Fibroblast of pulmonary artery (primary cell): ENCODE measurements at places on chromosomes 3 and 15.

DNA sequence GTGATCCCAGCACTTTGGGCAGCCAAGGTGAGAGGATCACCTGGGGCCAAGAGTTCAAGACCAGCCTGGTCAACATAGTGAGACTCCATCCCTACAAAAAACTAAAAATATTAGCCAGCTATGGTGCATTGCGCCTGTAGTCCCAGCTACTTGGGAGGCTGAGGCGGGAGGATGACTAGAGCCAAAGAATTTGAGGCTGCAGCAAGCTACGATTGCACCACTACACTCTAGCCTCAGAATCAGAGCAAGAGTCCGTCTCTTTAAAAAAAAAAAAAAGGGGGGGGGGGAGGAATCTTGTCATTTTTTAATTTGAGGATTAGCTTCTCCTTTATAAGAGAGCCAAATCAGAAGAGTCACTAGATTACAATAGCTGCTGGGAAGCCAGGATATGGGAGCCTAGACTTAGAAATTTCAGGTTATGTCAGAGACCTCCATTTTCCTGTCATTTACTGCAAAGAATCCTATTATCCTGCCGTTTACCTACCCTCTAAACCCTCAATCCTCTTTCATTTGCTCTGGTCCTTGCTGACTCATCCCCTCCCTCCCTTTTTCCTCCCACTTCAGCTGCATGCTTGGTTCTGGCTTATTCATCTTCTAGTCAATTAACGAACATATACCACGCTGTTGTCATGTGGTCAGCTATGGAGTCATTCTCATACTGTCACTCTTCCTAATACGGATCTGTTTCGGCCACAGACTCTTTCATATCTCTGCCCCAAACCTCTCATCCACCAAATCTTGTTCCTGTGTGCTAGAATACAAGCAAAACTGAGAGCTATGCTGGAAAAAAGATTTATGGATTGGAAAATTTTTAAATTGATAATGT lies 83.8 kb upstream of the PPIB start:
- peak; percentile 89 for DNase-seq

GRCh38 chr15:94238539-94239118 lies 7.3 kb downstream of the MCTP2 start:
- no peak for DNase-seq

GRCh38 chr3:195767792-195768191 lies 43.9 kb downstream of the MUC4 start:
- DNase-seq, result no peak

- DNase-seq, result peak; percentile 43
Measured at GRCh38 chr3:29346828-29347227, 66.0 kb downstream of the RBMS3 start.

DNA sequence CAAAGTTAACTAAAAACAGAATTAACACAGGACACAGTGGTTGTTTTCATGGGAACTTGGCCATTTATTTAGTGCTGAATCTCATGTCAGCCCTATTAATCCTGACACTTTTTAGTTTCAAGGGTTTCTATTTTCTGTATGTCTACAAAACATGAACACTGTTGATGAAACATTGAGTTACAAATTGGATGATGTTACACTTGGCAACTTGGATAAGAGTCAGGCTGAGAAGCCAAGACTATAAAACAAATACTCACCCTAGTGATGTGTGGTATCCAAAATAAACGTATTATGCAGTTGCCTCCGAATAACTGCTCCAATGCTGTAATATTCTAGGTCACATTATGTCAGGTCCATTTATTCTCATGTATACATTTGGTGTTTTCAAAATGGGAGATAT lies 349.6 kb downstream of the ZIC1 start:
- DNase-seq, result no peak

DNA sequence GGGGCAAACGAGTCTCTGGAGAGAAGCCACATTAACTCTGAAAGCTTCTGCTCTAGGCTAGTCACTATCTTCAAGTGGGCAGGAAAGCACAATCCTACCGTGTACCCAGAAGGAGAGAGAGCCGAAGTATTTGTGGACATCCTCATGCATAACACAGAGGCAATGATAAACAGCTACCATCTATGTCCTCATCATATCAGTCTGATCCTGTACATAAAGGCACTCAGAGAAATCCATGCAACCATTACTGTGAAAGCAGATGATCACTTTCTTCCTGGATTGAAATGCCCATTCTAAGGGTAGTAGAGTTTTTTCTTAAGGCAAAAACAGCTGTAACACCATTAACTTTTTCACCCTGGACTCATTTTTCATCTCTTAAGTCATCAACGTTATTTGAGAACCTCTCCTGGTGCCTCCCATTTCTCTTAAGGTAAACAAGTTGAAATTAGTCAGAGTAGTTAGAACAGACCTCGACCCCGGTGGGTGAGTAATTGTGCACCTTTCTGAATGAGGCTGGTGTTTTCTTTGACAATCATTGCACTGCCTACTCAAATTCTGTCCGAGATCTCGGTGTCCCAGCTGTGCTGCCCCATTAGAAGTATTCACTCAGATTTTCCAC lies 327.4 kb downstream of the SHQ1 start:
- DNase-seq, result no peak

GRCh38 chr3:185976977-185977678 lies 39.3 kb upstream of the TRA2B start:
- DNase-seq, result peak; percentile 78

GRCh38 chr15:71335591-71335990 lies 220.3 kb downstream of the THSD4 start:
- DNase-seq, result no peak

DNA sequence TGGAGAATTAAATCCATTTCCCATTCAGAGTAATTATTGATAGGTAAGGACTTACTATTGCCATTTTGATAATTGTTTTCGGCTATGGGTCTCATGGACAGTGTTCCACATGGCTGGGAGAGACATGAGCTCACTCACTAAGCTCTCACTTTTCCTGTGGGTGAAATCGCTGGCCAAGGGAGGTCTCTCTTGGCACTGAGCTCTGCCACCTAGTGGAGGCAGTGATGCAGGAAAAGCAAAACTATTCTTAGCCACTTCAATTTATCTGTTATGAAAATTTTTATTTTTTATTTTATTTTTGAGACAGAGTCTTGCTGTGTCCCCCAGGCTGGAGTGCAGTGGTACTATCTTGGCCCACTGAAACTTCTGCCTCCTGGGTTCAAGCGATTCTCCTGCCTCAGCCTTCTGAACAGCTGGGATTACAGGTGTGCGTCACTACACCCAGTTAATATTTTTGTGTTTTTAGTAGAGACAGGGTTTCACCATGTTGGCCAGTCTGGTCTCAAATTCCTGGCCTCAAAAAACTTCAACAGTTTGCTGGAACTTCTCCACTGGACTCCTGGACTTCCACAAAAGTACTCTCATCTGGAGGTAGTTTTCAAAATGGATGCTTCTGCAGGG lies 4.7 kb upstream of the RNF13 start:
- DNase-seq, result peak; percentile 85

GRCh38 chr15:49062900-49063299 lies 16.7 kb upstream of the SECISBP2L start:
- no peak for DNase-seq

GRCh38 chr3:122498152-122498551 lies 16.6 kb downstream of the KPNA1 start:
- no peak for DNase-seq

DNA sequence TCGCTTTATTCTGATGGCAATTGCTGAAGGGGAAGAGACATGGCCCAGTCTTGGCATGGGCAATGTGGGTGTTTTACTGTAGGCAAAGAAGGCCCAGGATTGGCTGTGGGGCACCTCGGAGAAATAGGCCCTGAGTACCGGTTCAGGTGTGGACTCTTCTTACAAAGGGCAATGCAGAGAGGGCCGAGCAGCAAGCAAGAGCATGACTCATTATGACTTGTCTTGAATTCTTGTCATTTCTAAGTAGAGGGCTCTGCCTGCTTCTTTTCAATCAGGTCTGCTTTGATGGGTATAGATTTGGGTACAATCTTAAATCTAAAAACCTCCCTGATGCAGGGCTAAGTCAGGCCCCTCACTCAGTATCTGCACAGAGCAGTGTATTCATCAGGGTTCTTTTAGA lies 14.8 kb upstream of the BUB1B start:
- peak; percentile 23 for DNase-seq

GRCh38 chr3:4708230-4708629 lies 215.1 kb downstream of the ITPR1 start:
- DNase-seq, result no peak

DNA sequence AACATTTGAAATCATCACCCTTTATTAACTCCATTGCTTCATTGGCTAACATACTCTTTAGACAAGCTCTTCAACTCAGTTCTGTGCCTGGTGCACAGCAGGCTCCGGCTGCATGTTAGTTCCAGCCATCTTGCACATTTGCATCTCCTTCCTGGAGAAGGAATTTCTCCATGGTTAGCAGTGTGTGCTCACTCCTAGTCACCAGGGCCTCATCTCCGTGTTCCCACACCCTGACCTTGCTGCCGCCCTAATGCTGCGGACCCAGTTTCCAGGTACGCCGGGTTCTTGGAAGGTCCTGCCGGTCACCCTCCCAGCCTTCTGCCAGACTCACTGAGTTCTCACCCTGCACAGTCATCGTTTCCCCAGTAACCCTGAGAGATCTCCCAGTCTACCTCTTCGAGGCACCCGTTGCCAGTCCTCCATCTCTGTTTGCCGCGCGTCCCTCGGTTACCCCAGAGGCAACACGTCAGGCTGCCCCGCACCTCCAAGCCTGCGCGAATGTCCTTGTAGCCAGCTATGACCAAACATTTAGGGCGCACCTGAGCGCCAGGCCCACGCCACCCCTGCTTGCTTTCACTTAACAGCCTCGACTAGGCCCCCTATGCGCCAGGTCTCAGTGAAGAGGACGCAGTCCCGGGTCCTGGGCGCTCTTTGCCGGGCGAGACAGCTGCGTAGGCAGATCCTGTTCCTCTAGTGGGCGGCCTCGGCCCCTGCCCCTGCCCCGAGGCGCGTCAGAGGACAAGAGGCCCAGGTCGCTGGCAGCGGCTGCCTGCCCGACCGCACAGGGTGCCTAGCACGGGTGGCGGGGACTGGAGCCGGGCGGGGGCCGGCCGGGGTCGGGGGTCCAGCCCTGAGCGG lies 747 bp upstream of the ZNF592 start:
- DNase-seq, result peak; percentile 68

GRCh38 chr3:29525254-29525881 lies 244.5 kb downstream of the RBMS3 start:
- peak; percentile 95 for DNase-seq

- no peak for DNase-seq
Measured at GRCh38 chr3:126519506-126520455, 2.2 kb upstream of the UROC1 start.

DNA sequence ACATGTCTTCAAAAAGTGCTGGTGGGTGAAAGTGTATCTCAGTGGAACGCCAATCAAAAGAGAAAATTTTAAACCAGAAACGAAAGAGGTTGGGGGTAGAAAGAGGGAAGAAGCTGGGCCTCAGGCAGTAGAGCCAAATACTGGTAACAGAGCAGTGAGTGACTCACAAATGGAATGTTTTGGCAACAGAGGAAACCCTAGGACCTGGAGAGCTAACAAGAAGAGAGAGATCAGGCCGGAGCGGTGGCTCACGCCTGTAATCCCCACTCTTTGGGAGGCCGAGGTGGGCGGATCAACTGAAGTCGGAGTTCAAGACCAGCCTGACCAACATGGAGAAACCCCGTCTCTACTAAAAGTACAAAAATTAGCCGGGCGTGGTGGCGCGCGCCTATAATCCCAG lies 450.8 kb upstream of the NAALADL2 start:
- peak; percentile 33 for DNase-seq

GRCh38 chr15:34812369-34812768 lies 17.0 kb upstream of the ACTC1 start:
- peak; percentile 15 for DNase-seq

DNA sequence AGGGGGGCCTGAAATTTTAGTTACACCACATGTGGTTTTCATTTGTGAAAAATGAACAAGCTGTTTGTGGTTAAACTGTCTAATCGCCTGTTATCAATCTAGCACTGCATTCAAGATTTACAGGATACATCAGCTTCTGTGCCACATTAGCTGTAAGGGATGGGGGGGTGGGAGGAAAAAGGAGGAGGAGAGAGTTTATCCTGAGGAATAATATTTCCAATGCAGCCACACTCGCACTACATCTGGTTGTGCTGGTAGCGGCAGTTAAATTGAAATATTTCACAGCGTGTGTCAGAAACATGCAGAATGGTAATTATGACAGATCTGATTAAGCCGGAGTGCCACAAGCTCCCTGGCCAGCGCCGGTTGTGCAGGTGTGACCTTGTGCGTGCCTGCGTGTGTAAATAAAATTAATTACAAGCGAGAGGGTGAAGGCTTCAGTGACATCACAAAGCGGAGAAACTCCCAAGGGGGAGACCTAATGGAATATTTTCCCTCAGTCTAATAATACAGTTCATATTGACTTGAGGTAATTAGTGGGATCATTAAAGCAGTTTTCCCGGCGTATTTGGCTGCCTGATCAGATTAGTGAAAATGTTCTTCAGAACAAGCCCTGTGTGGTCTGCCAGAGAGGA lies 55.5 kb downstream of the SATB1 start:
- no peak for DNase-seq

DNA sequence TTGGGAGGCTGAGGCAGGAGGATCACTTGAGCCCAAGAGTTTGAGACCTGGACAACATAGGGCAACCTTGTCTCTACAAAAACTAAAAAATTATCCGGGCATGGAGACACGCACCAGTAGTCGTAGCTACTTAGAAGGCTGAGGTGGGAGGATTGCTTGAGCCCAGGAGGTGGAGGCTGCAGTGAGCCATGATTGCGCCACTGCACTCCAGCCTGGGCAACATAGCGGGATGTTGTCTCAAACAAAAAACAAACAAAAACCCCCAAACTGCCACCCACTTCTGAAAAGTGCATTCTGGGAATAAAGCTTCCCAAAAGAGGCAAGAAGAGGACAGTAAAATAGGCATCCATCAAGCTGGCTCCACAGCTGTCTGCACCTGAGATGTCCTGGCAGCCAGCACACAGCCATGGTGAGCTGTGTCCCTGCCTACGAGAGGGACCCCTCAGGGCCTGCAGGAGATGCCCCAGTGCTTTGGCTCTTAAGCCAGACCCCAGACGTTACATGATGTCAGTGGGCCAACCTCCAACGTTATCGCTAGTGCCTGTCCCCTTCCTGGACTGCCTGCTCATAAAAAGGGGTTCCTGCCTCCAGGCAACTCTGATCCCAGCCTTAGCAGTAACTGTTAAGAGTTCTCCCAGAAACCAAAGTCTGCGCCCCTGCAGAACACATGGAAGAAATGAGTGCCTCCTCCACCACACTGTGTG lies 101.1 kb downstream of the LRIG1 start:
- no peak for DNase-seq

GRCh38 chr3:70433091-70433490 lies 120.7 kb upstream of the MDFIC2 start:
- DNase-seq, result peak; percentile 32

- DNase-seq, result peak; percentile 98
Measured at GRCh38 chr3:49673715-49674496, at the start of gene APEH. Gene APEH (plus strand): TSS chr3:49674351. CDS start chr3:49674402, 51 bp downstream.

GRCh38 chr3:52446042-52446441 lies 1.1 kb upstream of the SEMA3G start:
- DNase-seq, result no peak

GRCh38 chr3:53022647-53023046 lies 23.2 kb downstream of the SFMBT1 start:
- no peak for DNase-seq

GRCh38 chr15:80208758-80209734 lies 43.0 kb downstream of the CTXND1 start:
- DNase-seq, result no peak

GRCh38 chr3:87359826-87360225 lies 83.4 kb upstream of the POU1F1 start:
- no peak for DNase-seq

- no peak for DNase-seq
Measured at GRCh38 chr3:67524046-67524445, 130.4 kb downstream of the SUCLG2 start.
